G401 (cell line): ENCODE measurements at places on chromosomes 13 and 19. TPM values are rescaled to one million over a fixed set of nuclear protein-coding genes. Genes with fewer than 3 reads are reported as not detected.

- no peak for DNase-seq
These were observed 722 bp upstream of the ICAM1 start for GRCh38 chr19:10270180-10270615.

DNA sequence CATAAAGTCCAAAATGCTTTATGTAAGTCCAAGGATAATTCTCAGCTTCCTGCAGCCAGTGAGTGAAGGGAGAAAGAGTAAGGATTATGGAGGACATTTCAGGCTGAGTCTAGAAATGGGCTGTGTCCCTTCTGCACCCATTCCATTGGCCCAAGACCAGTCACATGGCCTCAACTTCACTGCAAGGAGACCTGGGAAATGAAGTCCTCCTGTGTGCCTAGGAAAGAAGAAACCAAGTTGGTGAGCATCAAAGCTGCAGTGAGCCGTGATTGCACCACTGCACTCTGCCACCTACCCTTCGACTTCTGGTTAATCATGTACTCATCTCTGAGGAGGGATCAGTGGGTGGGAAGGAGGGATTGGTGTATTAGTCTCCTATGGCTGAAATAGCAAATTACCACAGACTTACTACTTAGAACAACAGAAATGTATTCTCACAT is 3.6 kb upstream of the CD37 start:
- peak; percentile 55 for DNase-seq

DNA sequence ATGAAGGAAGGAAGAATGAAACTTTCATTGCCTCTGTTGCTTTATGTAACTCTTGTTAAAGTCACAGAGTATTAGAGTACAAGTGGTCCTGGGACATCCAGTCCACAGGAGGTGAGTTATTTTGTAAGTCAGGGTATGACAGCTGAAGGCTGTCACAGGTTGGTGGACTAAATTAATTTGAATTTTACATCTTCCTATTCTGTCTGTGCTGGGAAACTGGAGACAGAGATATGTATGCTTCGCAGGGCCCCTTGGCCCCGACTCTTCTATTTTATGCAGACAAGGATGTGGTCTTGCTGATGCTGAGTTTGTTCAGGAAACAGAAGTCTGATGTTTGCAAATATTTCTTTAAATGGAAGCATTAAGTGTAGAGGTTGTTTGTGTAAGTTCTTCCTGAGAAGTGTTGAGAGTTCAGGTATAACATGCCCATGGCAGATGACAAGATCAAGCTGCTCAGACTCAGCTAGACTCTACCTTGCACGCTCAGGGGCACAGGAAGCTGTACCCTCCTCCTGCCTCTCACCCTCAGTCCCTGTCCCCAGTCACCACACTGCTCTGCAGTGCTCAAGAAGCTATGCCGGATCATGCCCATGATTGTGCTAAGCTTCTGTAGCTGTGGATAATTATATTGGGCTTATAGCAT is 23.4 kb downstream of the RASL11A start:
- no peak for DNase-seq

GRCh38 chr13:21458451-21458812 is 671 bp downstream of the ZDHHC20 start:
- peak; percentile 67 for DNase-seq

DNA sequence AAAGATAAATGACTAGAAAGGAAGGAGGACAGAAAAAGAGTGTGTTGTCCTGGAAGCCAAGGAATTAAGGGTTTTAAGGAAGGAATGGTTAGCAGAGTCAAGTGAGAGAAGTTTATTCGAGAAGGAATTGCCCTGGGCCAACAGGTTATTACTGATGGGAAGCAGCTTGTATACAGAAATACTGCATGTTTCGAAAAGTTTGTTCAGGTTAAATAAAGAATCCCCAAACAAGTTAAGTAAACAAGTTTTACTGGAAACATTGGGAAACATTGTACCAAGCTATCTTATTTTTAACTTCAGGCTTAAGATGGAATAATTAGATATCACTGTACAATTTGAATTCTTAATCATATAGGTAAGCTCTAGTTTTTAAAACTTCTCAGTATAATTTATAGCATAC is 28.2 kb upstream of the FBXL3 start:
- DNase-seq = no peak

Gene ZNF677
- not detected in 2 replicates for total RNA-seq

GRCh38 chr13:48726711-48727110 is 73.0 kb downstream of the CYSLTR2 start:
- DNase-seq = no peak

Gene NCR1
- not detected in 2 replicates for total RNA-seq

Gene LILRB3
- total RNA-seq = 0.74 and 0.81 TPM in 2 replicates

DNA sequence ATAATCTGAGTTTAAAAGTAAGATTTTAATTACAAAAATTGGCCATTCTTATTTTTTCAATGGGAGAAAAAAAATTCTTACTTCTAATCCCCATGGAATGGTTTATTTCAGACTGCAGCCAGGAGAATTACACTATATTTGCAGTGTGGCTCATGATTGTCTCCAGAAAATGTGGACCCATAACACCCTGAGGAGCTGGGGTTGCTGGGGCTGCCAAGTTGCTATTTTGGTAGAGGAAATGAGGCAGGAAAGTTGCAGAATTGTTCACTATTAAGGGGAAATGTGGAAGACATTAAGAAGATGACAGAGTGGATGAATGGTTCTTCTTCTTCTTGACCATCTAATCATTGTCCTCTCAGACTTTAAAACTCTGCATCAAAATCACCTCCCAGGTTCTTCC is 4.6 kb upstream of the SCEL start:
- no peak for DNase-seq

Gene ZNF358
- total RNA-seq = 25.3 and 40.1 TPM in 2 replicates

Gene PSG3
- total RNA-seq = 64.4 and 66.1 TPM in 2 replicates

- peak; percentile 90 for DNase-seq
These were observed 797 bp upstream of the HSD17B14 start for GRCh38 chr19:48837051-48837524.

DNA sequence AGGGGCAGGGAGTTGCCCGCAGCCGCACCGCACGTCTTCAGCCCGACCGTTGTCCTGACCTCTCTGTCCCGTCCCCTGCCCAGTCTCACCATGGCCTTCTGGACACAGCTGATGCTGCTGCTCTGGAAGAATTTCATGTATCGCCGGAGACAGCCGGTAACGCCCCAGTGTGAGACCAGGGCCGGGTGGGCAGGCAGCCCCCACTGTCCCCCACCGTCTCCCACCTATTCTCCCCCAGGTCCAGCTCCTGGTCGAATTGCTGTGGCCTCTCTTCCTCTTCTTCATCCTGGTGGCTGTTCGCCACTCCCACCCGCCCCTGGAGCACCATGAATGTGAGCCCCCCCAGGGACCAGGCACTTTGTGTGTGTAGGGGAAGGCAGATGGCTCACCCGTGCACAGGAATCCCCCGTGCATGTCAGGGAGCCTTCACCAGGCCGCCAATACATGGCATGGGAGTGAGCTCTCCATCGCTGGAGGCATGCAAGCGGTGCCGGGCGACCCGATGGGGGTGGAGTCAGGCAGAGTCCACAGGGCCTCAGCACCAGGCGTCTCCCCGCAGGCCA is 1.4 kb downstream of the ABCA7 start:
- no peak for DNase-seq

DNA sequence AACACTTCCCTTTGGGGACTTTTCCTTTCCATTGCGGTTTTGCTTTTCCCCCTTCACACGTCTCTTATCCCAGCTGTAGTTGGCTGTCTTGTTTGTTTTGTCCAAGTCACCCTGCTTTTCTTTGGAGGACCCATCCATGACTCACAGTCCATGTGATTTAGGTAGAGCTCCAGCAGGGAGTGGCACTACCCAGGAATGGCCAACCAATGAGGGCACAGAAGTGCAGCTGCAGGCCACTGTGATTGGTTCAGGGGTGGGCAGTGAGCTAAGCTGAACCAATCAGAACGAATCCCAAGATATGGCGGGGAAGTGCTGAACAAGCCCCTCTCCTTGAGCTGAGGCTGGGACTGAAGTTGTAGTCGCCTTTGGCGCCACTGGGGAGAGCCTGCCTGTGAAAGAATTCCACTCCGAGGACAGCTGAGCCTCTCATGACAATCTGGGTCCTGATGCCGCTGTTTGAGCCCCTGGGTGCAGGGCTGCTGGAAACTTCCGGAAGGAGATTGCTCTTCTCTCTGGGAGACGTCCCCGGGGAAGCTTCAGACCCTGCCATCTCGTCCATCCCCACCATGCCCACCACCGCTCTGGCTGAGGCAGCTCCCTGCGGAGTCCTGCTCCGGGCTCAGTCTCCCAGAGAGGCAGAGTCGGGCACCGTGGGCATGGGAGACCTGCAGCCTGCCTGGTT is 62.9 kb upstream of the URI1 start:
- peak; percentile 65 for DNase-seq

Gene ZNF382
- total RNA-seq = 5.7 and 16.4 TPM in 2 replicates

Gene KIR3DL1
- total RNA-seq = not detected in 2 replicates

- no peak for DNase-seq
These were observed 93.3 kb upstream of the UBL3 start for GRCh38 chr13:29943686-29944085.

GRCh38 chr19:46970815-46971214 is 48.8 kb upstream of the NPAS1 start:
- DNase-seq = no peak

Gene C13orf42
- total RNA-seq = not detected in 2 replicates

GRCh38 chr13:113763254-113763653 is 4.2 kb downstream of the TMEM255B start:
- no peak for DNase-seq
